Stimulated activated CD8-positive, alpha-beta memory T cell treated with anti-CD3 and anti-CD28 coated beads, Interleukin-7, amount 100 ng/mL, for 24 hours (primary cell): ENCODE measurements at places on chromosomes 13 and 19.

- no peak for DNase-seq
Measured at GRCh38 chr13:95494082-95494681, 58.3 kb upstream of the CLDN10 start.

DNA sequence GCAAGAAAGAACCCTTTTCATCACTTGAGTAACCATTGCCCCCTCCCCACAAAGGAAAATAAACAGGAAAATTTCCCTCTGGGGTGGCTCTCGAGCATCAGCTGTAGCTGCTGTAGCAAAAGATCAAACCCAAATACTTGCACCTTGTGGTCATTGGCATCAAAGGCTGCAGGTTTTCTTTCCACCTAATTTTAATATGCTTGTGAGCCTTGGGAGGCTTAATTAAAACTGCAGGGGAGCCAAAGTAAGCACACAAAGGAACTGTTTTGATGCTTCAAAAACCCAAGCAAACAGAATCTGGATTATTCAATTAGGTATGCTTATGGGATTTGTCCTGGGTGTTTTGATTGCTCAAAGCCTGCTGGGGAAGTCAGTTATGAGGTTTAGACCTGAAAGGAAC, 119.5 kb downstream of the SHISA2 start:
- DNase-seq: no peak

- no peak for DNase-seq
Measured at GRCh38 chr19:55705972-55706371, 30.9 kb downstream of the EPN1 start.

GRCh38 chr19:28864024-28864503, 348.9 kb downstream of the UQCRFS1 start:
- no peak for DNase-seq

DNA sequence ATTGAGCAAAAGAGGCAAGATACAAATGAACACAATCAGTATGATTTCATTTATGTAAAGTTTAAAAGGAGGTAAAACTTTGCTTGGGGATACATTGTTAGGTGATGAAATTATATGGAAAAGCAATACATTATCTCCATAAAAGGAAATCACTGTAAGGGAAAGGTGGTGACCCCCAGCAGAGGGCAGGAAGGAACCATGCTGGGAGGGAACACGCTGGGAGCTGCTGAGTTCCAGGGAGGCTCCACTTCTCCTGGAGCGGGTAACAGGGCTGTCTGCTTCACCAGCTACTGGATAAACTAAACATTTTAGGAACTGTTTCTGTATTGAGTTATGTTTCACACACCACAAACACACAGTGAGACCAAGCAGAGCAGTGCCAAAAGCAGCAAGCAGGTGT, 91.2 kb downstream of the KATNAL1 start:
- DNase-seq: no peak

GRCh38 chr19:45146741-45147205, 14.0 kb downstream of the NKPD1 start:
- DNase-seq: no peak

- DNase-seq: no peak
Measured at GRCh38 chr13:103516015-103516795, 450.0 kb upstream of the SLC10A2 start.

- DNase-seq: no peak
Measured at GRCh38 chr19:1125601-1126467, 22.0 kb downstream of the GPX4 start.

- no peak for DNase-seq
Measured at GRCh38 chr13:111323950-111324651, 3.7 kb downstream of the TEX29 start.

GRCh38 chr19:37990362-37990761, 83.4 kb downstream of the SIPA1L3 start:
- no peak for DNase-seq

DNA sequence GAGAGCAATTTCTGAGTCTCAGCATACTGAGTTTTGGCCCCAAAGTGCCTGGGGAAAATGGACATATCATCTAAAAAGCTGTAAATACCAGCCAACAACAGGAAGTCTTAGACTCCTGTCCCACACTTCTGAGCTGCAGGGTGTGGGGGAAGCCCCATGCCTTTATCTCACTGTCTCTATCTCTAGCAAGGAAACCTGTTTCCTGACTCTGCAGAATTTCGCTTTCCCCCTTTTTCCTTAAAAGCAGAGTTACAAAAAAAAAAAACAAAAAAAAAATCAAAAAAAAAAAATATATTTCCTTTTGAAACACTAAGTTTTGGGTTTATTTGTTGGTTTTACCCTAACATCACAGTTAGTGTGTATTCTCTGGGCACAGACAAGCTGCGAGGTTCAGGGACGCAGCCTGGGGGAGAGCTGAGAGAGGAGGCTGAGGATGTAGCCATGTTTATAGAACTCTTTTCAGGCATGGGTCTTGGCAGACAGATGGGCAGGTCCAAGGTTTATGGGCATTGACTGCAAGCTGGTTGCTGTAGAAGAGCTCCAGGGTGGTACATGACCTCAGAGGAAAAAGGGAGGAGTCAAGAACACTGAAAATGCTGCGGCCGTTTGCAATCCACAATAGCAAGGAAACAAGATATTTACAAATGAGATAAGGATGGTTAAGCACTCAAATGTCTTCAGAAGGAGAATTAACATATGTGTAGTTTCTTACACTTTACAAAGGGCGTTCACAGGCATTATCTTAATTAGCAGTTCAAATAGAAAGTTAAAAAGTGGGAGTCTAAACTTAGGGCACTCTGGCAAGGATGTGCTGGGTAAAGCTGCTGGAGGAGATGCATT, 4.9 kb downstream of the MBNL2 start:
- no peak for DNase-seq

GRCh38 chr19:10580979-10581631, 6.0 kb downstream of the AP1M2 start:
- peak; percentile 88 for DNase-seq

DNA sequence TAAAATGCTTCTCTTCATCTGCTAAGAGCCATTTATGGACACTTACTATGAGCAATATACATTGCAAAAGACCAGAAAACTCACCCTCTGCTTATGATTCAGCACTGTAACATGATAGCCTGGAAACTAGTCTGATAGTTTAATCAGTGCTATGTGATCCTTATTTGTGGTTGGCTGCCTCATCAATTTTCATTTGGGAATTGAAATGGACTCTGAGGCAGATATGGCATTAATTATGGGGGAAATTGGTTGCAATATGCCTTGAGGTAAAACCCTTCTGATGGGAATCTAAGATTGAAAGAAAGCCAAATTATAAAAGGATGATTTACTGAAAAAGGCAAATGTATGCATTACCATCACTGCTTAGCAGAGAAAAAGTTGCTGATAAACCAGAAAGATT, 33.5 kb downstream of the FAM216B start:
- no peak for DNase-seq

DNA sequence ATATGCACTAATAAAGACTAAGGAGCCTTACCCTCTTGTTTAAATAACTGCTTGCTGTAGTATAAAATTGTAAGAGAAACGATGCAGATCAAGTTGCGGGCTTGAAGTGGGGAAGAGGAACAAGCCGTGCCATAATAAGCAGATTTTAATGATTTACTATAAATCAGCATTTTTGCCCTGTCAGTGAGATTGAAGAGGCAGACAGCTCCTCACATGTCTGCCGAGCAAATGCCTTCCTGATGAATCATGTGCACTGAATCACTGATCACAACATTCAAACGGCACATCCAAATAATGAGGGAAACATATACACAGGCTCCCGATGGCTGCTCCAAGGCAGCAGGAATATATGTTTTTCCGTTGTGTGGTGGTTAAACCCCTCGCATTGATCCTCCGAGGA, 282.9 kb downstream of the TSHZ3 start:
- DNase-seq: no peak
